ENCODE measurements at places on chromosomes 2 and 18. TPM values are rescaled to one million over a fixed set of nuclear protein-coding genes. Genes with fewer than 3 reads are reported as not detected.

DNA sequence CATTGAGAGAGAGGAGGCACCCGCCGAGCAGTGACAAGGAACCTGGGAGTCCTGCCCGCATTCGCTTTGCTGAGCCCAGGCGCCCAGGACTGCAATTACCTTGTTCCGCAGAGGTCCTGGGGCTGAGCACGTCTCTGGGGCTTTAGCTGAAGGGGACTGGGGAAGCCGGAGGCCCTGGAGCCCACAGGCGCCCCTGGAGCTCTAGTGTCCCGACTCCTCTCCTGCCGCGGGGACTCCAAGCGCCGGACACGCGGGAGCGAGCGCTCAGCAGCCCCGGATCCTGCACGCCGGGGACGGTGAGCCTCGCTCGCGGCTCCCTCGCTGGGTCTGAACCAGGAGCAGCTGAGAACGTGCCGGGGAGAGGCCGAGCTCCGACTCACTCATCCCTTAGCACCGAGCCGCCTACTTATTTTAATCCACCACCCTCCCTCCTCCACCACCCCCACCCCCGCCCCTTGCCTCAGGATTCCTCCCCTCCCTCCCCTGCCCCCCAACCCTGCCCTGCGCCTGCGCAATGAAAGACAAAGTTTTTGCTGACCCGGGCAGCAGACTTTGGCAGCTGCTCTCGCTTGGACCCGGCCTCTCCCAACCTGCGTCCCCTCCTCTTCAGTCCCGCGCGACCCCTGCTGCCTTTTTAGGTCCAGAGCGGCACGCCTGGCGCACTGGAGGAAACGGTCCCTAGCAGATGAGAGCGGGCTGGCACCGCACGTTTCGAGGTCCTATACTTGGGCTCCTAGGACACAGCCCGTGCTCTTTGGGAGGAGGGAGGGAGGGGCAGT is at the start of gene OSR1:
Gene OSR1 (minus strand): TSS at position 382 of the 779 bp plus-strand sequence. CDS start 4,818 bp downstream, outside the sequence.
- no peaks in the 10 kb centered on the region for H3K36me3 ChIP-seq
- H3K4me3 ChIP-seq, result peak within 1 kb of the TSS; percentile 38
- no peak for DNase-seq

DNA sequence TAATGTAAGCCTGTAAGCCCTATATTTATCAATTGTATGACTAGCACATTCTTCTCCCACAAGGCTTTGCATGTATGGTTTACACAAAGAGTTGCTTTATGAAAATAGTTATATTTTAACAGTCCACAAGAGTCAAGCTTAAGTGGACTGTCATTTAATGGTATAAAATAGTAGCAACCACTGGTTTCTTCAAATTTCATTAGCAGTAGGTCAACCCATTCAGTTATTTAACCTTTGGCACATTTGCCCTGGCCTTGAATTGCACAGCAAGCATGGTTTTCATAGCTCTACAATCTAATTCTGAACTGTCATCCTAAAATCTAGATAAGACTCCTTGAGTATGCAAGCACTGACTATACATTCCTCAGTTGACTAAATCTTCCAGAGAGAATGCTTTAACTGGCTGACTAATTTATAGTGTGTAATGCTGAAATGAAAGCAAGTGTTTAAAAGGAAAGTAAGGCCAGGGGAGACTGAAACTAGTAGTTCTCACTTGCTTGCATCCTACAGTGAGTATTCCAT is 1.8 kb downstream of the DPP4 start:
- no peaks in the 10 kb centered on the region for H3K27me3 ChIP-seq
- H3K4me1 ChIP-seq, result peaks cover 53% of the 10 kb centered on the region
- peak overlapping the region; percentile 94 for H3K4me3 ChIP-seq

GRCh38 chr2:66481100-66481549 is 46.2 kb downstream of the MEIS1 start:
- no peak for DNase-seq
- no peaks in the 10 kb centered on the region for H3K36me3 ChIP-seq
- no peaks in the 10 kb centered on the region for H3K27me3 ChIP-seq

DNA sequence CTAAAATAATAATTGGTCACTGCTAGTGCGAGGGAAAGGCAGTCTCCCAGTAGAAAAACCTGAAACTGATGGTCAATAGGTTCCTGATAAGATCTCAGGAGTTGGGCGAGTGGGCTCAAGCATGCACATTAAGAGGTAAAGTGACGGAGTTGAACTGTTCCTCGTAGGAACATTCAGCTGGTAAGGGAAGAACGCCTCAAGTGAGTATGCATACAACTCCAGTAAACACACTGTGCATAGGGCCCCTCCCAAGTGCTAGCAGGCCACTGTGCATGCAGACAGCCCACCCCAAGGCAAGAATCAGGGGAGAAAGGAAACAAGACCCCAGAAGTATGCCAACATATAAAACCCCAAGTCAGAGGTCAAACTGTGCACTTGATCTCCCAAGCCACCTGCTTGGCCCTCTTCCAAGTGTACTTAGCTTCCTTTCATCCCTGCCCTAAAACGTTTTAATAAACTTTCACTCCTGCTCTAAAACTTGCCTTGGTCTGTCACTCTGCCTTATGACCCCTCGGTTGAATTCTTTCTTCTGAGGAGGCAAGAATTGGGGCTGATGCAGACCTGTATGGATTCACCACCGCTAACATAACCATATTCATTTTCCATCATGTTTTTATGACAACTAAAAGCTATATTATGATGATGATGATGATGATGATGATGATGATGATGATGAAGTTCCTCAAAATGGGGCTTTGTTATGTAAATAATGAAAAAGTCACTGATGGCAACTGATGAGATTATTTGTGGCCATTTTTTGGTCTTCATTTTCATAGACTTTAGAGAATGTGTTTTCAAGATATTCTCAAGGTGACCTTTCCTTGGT is 118.0 kb upstream of the RAB27B start:
- H3K27ac ChIP-seq, result no peak overlapping the region
- H3K27me3 ChIP-seq, result peaks cover 2% of the 10 kb centered on the region
- no peak overlapping the region for H3K4me3 ChIP-seq
- H3K36me3 ChIP-seq, result no peaks in the 10 kb centered on the region

- no peaks in the 10 kb centered on the region for H3K27me3 ChIP-seq
- no peak overlapping the region for H3K4me3 ChIP-seq
- H3K27ac ChIP-seq, result no peak overlapping the region
- H3K36me3 ChIP-seq, result no peaks in the 10 kb centered on the region
These were observed 41.4 kb upstream of the LRPPRC start for GRCh38 chr2:44037221-44037620.

DNA sequence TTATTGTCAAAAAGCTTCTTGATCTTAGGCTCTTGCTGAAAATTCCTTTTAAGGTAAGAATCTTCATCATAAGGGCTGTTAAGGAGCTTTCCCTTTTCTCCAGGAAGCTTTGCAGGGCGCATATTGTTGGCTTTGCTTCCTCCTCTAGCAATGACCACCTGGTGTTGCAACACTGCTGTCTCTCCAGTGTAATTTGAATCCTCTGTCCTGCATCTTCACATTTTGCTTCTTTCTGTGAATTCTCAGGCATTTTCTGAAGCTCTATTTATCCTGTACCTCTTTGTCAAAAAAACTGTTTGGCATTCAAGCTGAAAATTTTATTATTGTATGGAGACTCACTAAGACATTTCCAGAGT is 533.1 kb upstream of the CHAC2 start:
- DNase-seq, result no peak
- H3K27ac ChIP-seq, result no peak overlapping the region
- H3K4me1 ChIP-seq, result no peaks in the 10 kb centered on the region

DNA sequence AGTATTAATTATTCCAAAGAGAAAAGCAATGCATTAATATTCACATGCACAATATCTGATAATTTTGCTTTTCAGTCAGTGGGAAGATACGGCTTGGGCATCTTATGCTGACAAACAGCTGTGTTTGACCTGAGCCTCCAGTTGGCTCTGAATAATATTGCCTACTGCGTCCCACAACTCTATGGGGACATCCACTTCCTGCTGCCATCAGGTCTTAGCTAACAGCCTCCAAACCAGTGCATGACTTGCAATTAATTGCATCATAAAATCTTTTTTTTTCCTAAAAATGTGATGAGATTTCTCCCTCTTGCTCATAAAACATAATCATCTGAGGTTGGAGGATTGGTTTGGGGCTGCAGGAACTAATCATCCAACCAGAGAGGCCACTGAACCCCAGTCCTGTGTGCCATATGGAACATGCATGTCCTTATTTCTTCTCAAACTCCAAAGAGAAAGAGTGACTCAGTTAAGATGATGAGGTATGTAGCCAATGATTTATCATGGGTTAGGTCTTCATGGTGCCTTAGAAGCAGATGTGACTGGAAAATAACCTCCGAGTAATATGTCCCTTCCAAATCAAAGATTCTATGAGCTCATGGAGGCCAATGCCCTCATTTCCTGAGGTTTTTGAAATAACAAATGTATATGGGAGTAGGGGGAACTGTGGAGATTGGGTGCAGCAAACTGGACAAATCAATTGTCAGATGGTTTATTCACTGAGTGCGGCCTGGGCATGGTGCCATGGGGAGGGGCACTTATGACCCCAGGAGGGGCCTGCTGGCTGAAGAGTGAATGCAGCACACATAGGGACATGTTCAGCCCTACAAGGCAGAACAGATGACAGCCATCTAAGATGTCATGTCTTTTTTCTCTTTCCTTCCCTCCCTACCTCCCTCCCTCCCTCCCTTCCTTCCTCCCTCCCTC is 39.4 kb downstream of the EDAR start:
- peaks cover 27% of the 10 kb centered on the region for H3K36me3 ChIP-seq
- no peak overlapping the region for H3K4me3 ChIP-seq
- no peaks in the 10 kb centered on the region for H3K27me3 ChIP-seq
- peaks cover 6% of the 10 kb centered on the region for H3K4me1 ChIP-seq

- H3K4me3 ChIP-seq, result no peak overlapping the region
- H3K4me1 ChIP-seq, result no peaks in the 10 kb centered on the region
- H3K27ac ChIP-seq, result no peak overlapping the region
- H3K36me3 ChIP-seq, result no peaks in the 10 kb centered on the region
- peaks cover 3% of the 10 kb centered on the region for H3K27me3 ChIP-seq
- DNase-seq, result no peak
These were observed 83.7 kb upstream of the MBOAT2 start for GRCh38 chr2:9087121-9087681.

- H3K4me1 ChIP-seq, result peaks cover 15% of the 10 kb centered on the region
- peaks cover 46% of the 10 kb centered on the region for H3K36me3 ChIP-seq
- H3K4me3 ChIP-seq, result no peak overlapping the region
- H3K27ac ChIP-seq, result no peak overlapping the region
- DNase-seq, result no peak
- H3K27me3 ChIP-seq, result no peaks in the 10 kb centered on the region
These were observed 63.2 kb downstream of the CEP192 start for GRCh38 chr18:13054336-13054735.

CD226 gene
- total RNA-seq, result 19.9 TPM

CTNNA2 gene
- not detected for total RNA-seq

LBX2 gene
- not detected for total RNA-seq

SCRN3 gene
- total RNA-seq, result 12.3 TPM

UGT1A3 gene
- total RNA-seq, result not detected

MAL gene
- 23.5 TPM for total RNA-seq
